ENCODE measurements at places on chromosomes 12 and 14.

DNA sequence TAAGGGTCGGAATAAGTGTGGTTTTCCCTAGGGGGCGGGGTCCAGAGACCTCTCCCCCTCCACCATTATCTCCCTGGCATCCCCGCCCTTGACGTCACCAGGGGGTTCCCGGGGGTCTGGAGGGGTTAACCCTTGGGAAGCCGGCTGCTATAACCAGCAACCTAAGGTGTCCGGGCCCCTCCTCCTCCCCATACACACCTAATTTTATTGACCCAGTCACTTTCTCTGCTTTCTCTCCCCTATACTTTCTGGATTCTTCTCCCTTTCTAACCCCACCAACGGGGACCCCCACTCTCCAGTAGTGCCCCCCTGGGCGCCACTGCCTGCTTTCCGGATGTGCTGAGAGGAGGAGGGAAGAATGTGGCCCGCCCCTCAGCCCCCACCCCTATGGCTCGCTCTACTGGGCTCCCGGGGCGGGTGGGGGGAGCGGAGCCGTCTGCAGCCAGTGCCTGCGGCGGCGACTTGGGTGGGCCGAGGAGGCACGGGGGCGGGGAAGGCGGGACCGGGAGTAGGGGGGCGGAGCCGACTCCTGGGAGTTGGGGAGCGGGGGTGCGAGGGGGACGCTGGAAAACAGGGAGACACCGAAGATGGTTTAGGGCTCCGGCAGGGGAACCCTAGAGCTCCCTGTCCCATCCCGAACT lies 1.8 kb downstream of the GLI1 start:
- peak; percentile 74 for DNase-seq

DNA sequence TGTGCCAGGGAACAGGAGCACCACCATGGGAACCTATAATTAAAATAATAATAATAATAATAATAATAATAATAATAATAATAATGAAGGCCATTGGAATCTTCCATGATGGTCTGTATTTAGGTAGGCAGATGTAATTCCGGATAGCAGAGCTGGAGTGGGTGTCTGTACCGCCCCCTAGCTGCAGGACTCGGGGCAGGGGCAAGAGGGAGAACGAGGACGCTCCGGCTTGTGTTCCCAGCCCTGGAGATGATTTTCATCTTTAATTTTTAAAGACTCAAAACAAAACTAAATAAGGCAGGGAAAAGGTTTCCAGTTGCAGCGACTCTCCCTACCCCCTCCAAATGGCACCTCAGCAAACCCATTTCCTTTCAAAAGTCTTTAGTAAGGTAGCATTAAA lies 501.1 kb downstream of the VRK1 start:
- no peak for DNase-seq

DNA sequence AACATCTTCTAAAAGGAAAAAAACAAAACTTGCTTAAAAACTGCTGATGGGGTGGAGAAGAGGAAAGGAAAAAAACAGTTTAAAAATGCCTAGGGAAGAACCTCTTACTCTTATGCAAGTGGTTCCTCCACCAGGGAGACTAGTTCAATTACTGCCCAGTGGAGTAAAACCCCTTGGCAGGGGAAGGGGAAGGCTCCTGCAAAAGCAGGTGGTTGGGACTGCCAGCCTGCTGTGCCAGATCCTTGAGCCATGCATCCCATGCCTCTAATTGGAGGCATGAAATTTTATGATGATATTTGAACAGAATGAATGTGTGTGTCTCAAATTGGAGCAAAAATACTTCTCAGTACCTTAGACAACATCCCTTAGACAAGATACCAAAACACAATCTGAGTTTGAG lies 118.8 kb downstream of the FSCB start:
- no peak for DNase-seq

GRCh38 chr14:55789406-55789805 lies 209.4 kb downstream of the KTN1 start:
- DNase-seq: no peak

GRCh38 chr12:57519796-57520052 lies 590 bp downstream of the DDIT3 start:
- no peak for DNase-seq

- DNase-seq: no peak
Observed at GRCh38 chr12:11598900-11599299, 50.6 kb upstream of the ETV6 start.

DNA sequence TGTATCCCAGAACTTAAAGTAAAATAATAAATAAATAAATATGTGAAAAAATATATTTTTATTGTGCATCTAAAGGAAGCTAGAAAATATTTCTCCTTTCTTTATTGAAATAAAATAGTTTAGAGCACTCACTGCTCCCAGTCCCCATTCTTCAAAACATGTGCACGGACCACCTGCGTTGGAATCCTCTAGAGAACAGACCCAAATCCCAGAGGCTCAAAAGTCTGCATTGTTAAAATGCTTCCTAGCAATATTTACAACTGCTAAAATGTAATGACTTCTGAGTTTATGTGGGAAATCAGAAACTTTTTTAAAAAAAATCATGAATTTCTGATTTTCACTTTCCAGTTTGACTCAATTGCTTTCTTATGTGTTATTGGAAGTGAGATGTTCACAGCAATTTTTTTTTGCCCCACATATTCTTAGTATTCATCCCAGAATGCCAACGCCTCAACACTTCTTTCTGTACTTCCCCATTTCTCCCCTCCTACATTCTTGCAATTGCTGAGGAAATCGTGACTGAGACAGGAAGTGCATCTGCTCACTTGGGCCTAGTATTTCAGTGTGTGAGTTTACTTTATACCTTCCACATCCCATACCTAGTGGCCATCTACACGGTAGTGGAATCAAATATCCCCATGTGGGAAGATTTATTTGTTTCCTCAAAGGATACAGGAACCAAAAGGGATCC lies 116.0 kb upstream of the FLRT2 start:
- DNase-seq: no peak

- DNase-seq: no peak
Observed at GRCh38 chr14:89187501-89187900, 229.5 kb downstream of the FOXN3 start.

DNA sequence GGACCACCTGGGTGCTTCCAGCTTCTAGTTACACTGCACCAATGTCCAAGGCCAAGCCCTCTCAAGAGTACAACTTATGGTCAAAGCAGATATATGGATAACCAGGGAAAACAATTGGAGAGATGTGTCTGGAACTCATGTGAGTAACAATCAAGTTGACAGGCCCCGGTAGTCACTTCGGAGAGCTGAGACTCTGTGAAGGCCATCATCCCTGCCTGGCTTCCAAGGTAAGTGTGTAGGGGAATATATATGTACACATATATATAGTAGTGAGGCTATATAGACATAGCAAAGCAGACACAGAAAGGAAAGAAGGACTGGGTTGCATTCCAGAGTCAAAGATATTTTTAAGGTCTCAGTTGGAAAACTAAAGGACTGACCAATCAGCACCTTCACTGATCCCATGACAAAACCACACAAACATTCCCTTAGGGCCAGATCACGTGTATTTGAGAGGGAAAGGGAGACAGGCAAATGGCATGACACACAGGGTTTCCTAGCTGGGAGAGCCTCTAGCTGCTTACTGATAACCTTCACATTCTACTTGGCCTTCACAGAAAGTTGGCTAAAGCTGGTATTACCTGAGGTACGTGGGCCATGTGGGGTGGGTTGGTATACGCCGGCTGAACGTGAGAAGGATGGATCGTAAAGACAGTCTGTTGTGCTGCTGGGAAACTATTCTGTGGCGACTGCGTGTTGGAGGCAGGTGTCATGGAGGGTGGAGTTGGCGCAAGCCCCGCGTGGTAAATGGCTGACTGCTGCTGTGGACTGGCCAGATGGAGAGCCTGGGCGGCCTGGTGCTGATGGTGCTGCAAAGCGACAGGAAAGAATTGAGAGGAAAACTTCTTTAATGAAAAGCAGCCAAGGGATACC lies 50.0 kb downstream of the SH2B3 start:
- no peak for DNase-seq

- no peak for DNase-seq
Observed at GRCh38 chr14:91918186-91918883, 29.2 kb downstream of the FBLN5 start.

DNA sequence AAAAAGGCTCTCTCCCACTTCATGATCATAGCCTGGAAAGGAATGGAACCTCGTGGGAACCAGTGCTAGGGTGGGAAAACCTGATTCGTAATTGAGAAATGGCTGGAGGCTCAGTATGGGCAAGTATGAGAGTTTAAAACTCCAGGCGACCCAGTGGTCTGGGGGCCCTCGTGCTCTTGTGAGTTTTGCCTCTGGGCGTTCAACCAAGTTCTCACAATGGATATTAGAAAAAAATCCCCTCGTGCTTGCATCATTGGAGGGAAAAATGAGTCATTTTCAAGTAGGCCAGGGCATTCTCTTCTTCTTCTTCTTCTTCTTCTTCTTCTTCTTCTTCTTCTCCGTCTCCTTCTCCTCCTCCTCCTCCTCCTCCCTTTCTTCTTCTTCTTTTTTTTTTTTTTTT lies 39.0 kb downstream of the GPR68 start:
- no peak for DNase-seq

- no peak for DNase-seq
Observed at GRCh38 chr14:95535226-95536021, 574 bp downstream of the GLRX5 start.

- DNase-seq: no peak
Observed at GRCh38 chr14:59123531-59123930, 64.9 kb upstream of the DAAM1 start.

- DNase-seq: no peak
Observed at GRCh38 chr12:23555825-23556207, 393.7 kb downstream of the SOX5 start.

- no peak for DNase-seq
Observed at GRCh38 chr12:41188058-41188840, at the start of gene PDZRN4. TSS of gene PDZRN4 (plus strand) at chr12:41188320.

DNA sequence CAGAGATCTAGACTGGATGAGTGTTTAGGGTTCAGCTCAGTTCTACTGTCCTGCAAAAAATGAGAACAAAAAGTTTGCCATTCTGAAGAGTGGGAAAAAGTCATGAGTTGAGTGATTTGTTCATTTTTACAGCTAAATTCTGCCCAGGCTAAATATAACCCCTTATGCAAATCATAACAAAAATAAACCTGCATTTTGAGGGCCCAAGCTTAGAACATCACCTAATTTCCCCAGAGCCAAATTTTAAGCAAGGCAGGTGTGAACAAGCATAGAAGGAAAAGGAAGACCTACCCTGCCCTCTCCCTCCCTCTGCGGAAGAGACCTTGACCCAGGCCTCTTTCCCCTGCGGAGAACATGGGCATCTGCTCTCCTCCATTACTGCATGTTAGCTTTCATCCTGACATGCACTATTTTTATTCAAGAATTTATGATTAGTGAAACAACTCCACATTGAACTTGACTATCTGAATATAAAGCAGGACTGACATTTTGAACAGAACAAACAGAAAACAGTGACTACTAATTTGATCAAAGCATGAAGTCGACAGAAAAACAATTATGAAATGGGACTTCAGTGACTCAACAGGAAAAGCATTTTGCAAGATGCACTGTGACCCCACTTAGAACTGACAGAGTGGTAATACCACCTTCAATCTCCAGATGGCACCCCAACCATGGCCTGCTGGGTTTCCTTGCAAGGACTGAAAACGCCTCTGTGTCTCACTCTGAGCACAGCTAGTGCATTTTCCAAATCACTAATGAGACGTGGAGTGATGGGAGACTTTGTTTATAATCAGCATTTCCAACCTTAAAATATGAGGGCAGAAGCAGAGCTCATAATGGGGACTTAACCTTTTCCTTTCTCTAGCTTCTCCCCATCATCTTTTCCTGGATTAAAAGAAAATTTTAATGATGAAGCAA lies 30.9 kb upstream of the SELPLG start:
- peak; percentile 76 for DNase-seq

- no peak for DNase-seq
Observed at GRCh38 chr12:30519535-30519934, 176.1 kb downstream of the IPO8 start.

DNA sequence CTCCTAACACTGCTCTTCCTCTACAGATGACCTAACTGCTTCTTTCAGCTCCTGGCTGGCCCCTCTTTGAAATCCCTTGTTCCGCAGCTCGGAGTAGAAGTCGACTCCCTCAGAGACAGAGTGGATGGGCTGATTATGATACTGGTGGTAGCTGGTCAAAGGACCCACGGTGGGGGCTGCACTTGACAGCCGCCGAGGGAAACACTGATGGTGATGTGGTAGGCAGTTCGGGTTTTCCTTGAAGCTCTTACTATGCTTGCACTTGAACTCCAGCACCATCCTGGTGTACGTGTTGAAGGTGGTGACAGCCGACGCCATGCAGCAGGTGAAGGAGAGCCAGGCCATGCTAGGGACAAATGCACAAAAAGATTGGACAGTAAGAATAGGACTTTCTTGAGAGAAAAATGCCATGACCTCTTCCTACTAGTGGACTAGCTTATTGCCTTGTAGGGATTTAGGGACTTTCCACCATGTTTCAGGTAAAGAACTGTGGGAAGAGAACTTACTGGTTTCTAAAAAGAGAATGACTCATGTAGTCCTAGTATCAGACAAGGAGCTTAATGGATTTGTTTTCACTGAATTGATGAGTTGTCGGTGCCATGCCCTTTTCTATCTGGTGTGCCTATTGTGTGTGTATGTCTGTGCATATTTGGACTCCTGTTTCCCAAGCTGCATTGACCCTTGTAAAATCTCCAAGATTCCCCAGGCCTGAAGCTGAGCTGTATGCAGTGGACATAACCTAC lies 18.4 kb downstream of the GSG1 start:
- DNase-seq: no peak

DNA sequence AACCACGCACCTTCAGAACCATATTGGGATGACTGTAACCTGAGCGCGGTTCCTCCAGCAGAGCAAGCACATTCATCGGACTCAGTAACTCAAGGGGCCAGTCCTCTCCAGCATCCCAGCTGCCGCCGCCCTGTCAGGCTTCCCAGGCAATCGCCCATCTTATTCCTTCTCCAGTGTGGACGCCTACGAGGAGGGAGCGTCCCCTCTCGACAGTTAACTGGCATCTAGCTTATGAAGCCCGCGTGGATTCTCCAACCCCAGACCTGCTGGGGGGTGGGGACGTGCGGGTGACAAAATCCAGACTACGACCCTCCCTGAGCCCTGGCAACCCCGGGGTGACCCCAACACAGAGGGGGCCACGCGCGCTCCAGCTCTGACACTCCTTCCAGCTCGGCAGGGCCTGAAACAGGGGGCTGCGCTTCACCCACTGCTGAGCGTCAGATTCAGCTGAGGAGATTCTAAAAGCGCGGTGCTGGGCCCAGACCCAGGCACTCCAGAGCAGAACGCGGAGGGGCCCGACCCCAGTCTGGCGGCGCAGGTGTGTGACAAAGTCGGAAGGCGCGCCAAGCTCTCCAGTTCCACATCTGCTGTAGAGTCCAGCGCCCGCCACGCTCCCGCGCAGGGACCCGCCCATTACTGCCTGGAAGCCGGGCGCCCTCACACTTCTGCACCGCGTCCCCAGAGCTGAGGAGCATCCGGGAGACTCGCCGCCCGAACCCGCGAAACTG lies 43.9 kb upstream of the ESR2 start:
- no peak for DNase-seq

- DNase-seq: no peak
Observed at GRCh38 chr12:19435831-19436497, 3.3 kb upstream of the AEBP2 start.

All from left ventricle myocardium inferior (tissue), 1 donor.